NCI-H82 (cell line): ENCODE measurements at places on chromosomes 6 and 20.
A peak's percentile ranks its signal among the peaks of the same experiment; 100 is the strongest.

DNA sequence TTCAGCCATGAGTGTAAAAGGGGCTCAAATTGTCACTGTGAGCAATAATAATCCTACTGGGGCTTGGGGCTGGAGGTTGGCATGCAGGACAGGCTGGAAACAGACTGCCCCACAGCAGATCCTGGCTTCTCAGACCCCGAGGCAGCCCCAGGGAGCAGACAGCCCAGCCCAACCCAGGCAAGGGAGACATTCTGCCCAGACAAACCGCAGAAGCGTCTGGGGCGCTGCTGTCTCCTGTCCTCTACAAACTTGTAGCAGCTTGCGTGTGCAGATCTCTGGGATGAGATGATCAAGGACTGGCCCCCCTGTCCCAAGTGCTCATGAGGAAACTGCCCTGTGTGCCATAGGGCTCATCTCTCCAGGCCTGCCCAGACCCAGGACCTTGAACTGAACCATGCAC lies 84.6 kb downstream of the MAFB start:
- DNase-seq = no peak

DNA sequence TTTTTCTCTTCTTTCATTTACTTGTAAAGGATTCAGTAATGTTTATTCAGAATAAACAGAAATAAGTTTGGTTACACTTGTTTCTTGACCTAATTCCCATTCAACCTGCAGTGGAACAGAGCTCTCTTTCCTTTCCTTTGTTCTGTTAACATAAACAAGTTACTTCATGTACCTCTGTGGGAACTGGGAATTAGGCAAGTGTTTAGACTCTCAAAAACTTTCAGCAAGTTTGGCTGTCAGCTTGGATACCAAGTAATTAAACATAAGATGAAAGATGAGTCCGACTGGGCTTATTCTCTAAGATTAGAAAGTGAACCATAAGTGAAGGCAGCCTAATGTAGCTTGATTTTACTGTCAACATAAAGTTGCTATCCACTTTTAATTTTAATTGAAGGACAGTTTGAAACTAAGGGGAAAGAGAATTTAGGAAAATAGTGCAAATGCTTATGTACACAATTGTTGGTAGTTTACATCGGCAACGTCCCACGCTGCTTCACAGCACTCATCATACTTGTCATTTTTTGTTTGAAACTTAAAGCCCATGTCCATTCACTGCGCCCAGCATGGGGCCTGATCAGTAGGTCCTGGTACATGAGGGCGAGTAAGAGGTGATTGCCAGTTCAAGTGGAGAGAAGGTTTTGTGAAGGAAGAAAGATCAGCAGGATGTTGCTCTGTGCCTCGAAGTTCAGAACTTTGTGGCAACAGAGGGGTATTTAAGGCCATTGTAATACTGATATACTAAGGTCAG lies 113.0 kb downstream of the PLEKHG1 start:
- no peak for DNase-seq

DNA sequence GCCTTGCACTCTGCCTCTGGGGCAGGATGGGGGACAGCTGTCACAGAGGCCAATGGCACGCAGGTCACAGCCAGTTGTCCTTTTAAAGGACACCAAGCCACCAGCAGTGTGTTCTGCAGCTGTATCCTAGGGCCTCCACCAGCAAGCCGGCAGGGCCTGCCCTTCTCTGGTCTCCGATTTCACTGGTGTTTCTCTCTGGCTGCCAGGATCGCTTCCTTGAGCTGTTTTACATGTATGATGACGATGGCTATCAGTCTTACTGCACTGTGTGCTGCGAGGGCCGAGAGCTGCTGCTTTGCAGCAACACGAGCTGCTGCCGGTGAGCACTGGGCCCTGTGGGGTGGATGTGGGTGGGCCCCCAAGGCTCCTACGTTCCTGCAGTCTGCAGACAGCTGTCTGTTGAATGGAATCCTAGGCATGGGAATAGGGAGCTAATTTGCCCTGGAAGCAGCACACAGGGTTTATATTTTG lies 22.7 kb upstream of the MAPRE1 start:
- no peak for DNase-seq

DNA sequence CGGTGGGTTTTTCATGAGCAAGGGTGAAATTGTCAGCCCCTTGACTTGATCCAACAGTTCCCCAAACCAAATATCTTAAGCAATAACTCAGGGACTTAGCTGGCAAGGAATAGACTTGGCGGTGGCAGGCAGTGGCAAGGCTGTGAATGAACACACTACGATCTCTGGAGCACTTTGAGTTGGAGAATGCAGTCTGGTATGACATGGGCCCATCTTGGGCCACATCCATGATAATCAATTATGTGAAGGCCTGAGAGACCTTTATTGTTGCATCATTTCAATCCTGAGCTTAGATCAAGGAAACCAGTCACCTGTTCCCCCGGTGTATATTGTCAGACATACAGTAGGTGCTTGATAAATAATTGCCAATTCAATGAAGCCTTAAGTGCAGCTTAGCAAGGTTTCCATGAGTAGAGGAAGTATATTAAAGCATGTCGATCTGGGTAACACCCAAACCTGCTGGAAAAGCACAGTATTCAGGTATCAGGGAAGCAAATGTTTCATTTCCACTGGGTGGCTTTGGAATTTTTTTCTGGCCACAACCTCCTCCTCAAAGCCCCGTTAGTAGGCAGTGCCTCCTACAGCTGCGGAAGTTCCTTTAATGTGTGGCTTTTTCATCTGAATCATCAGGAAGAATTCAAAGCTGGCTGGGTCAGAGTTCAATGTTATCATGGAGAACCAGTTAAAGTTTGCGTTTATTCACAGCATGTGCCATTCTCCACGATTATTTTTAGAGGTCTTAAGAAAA lies 10.2 kb downstream of the CASS4 start:
- no peak for DNase-seq

DNA sequence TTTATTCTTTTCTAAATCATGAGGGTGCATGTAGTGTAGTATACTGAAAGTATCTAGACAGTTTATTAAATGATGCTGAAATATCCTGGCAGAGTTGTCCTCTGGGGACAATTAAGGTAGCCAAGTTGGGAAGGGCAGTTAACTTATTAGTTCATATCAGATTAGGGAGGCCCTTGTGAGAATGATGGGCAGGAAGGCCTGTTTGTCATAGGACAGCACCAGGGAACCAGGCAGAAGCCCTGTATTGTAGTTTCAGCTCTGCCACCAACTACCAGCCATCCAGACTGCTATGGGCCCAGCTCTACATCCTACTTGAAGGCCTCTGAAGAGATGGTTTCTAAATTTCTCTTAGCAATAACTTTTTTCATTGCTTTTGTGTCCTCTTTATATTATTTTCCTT lies 4.0 kb downstream of the MYLIP start:
- peak; percentile 22 for DNase-seq

DNA sequence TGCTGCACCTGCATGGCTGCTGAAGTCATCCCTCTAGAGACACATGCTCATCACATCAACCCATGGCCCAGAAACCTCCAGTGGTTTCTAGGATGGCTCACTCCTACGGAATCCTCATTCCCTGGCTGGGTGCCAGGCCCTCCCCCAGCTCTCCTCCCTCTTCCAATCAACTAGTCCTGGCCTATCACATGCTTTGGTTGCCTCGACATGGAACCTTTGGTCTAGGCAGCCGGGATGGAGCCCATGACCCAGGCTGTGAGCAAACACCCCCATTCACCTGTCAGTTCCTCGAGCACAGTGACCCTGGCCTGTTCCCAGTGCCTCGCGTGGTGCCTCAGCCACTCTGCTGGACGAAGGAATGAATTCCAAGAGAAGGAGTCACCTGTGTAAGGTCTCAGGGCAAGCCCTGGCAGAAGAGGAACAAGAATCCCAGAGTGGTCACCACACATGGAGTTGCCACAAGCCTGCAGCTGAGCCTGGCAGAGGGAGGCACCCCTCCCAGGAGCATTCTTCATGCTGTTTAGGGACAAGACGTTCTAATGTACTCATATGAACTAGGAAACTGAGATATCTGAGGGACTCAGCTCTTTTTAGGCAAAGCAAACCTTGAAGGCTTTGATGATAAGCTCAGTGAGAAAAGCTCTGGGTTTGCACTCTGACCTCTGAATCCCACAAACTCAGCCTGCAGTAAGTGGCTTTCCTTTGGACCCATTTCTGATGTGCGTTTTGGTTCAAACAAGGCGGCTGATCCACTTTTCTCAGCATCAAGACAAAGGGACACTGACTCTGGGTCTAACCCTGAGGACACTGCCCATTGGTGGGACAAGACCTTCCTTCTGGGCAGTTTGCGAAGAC lies 40.2 kb downstream of the PPP1R3G start:
- DNase-seq = no peak

DNA sequence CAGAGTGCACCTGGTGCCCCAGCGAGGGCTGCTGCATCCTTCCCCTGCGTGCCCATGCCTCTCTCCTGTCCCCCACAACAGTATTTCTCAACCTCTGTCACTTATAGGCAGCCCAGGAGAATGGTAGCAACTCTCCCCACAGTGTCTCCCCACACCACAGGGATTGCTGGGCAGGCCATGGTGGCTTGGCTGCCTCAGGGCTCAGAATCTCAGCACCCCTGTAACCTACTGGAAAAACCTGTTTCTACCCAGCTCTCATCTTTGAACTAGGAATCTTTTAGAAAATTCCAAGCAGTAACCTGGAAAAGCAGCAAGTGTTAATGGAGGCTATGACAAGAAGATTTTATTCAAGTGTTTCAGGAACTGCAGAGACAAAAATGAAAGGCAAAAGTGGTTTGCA lies 38.0 kb downstream of the CD164 start:
- no peak for DNase-seq

DNA sequence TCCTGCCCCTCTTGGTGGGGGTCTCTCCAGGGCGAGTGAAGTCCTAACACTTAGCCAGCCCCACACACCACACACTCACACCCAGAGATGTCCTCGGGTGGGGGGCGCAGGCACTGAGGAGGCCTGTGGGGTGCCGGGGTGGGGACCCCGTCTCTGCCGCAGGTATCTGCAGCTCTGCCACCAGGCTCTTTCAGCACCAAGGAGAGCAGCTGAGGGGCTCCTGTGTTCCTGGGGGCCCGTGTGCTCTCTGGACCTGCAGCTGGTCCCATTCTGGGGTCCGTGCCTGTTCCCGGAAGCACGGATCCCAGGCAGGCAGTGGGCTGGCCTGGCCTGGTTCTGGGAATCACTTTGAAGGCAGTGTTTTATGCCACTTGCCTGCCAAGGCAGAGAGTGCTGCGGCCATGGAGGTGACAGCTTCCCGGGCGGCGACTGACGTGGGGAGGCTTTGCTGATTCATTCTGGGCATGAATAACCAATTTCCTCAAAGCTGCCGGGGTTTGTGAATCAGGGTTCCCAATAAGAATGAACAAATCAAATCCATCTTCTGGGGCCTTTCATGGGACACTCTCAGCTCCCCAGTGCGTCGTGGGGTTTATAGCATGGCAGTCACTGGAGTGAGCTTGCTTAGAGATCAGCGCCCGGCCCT lies 54.4 kb upstream of the SLCO4A1 start:
- no peak for DNase-seq

- DNase-seq = no peak
These were observed 176.4 kb downstream of the TFAP2B start for GRCh38 chr6:50995036-50995435.

- DNase-seq = no peak
These were observed 48.3 kb downstream of the ATXN1 start for GRCh38 chr6:16712931-16713484.

GRCh38 chr6:21143645-21144044 lies 449.9 kb upstream of the SOX4 start:
- no peak for DNase-seq
